ENCODE measurements at places on chromosomes 12 and 14.
A peak's percentile ranks its signal among the peaks of the same experiment; 100 is the strongest.

- DNase-seq, result no peak
Observed at GRCh38 chr12:66011731-66012130, 118.8 kb downstream of the LLPH start.

DNA sequence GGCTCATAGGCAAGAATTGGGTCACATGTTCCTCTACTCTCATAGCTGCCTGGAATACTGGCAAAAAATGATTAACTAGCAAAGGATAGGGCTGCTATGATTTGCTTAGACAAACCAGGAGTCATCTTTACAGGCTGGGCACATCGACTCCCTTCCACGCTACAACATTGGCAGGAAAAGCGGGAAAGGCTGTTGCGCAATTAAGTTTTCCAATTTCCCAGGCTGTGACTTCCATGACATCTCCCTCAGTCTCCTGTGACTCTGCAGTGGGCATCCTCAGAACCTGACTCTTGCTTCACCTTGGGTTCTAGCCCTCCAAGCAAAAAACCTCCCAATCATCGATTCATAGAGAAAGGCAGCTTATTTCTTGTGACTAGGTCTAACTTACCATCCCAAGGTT is 184.5 kb upstream of the E2F7 start:
- DNase-seq, result no peak

DNA sequence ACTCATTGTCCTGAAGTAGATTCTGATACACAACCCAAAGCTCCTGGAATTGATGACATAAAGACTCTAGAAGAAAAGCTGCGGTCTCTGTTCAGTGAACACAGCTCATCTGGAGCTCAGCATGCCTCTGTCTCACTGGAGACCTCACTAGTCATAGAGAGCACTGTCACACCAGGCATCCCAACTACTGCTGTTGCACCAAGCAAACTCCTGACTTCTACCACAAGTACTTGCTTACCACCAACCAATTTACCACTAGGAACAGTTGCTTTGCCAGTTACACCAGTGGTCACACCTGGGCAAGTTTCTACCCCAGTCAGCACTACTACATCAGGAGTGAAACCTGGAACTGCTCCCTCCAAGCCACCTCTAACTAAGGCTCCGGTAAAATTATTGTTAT is 63.8 kb downstream of the RAD52 start:
- DNase-seq, result no peak

DNA sequence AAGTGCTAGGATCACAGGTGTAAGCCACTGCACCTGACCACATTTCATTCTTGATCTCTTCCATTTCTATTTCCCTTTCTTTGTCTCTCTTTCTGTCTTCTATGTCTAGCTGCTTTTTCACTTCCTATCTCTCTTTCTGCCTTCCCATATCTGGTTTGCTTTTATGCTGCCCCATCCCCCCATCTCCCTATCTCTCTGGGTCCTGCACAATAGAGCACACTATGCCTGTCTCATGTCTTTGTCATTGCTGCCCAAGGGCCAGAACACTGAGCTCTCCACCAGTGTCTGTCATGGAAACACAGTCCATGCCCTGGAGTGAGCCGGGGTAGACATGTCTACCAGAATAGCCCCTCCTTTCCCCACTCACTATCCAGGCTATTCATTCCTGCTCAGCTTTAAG is 12.3 kb upstream of the RARG start:
- no peak for DNase-seq

- no peak for DNase-seq
Observed at GRCh38 chr12:122866950-122867607, 28.8 kb downstream of the VPS37B start.

DNA sequence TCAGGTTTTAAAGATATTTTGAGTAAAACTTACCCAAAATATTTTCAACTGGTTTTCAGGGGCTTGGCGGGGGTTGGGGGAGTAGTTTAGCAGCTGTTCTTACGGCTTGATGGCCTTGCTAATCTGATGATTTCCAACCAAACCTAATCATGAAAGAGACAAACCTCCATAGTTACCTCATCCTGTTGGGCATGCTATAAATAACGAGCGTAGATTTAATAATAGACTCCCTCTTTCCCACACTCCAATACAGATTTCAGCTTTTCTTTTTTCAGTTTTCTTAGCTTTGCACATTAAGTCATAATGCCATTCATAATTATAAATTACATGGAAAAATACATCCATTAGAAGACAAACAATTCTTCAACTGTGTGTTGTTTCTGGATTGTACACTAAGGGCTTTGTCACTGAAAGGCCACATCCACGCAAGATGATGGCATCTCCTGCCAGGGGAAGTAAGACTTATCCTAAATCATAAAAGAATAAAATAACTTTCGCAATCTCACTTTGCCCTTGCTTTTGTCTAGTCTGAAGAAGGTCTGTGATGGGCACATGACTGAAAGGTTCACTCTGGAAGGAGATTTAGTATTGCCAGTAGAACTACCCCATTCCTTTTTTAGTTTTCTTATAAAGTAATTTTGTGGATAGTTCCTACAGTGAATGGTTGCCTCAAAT is 23.2 kb downstream of the ITPR2 start:
- no peak for DNase-seq

DNA sequence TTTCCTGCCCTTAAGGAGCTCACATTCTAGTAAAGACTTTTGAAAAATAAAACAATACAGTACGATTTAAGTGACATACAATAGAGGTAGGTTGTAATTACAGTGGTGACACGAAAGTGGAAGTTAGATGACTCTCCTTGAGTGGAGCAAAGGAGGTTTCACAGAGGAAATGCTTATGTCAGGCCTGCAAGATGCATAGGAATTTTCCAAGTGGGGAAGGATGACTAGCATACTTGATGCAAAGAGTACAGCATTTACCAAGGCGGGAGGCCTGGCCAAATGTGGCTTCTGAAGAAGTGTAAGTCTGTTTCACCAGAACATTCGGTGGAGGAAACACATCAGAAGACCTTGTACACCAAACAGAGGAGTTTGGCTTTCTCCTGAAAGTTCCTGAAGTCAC is 55.2 kb downstream of the ERO1A start:
- no peak for DNase-seq

DNA sequence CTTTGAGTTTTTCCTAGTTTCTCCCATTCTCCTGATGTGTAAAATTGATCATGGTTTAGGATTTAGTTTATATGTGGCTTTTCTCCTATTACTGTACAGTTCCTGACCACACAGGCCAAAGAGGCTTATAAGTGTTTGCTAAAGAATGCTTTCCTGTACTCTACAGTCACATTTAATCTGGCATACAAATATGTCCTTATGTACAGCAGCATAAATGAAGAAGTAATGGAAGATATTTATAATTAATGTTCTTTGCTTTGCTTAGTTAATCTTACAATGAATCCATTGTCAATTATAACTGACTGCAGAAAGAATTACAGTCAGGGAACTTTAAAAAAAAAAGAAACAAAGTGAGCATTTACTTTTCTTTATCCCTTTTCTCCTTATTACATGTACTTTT is 293.9 kb downstream of the KCNC2 start:
- DNase-seq, result no peak

DNA sequence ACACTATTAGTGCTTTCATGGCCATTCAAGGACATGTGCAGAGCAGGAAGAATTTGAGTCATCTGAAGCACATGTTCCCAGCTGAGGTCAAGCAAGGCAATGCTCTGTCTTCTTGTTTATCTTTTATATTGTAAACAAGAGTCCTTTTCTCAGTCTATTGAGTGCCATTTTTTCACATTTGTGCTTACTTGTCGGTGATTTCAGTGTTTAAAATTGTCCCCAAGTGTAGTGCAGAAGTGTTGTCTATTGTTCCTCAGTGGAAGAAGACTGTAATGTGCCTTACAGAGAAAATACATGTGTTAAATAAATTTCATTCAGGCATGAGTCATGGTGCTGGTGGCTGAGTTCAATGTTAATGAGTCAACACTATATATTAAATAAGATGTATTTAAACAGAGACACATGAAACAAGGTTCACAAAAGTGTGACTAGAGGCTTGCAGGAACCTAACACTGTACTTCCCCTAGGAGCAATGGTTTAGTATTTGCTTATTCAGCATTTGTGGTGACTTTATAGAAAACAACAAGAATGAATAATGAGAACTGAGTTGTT is 391.1 kb downstream of the LRIG3 start:
- no peak for DNase-seq

DNA sequence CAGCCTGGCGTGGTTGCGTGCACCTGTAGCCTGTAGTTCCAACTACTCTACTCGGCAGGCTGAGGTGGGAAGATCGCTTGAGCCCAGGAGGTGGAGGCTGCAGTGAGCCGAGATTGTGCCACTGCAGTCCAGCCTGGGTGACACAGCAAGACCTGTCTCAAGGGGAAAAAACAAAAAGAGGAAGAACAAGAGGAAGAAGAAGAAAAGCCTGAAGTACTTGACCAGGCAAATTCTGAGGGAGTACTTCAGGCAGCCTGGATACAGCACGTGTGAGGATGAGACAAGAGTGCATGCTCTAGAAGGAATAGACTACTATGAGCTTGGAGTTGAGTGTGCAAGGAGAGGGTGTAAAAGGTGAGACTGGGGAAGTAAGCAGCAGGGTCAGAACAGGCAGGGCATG is 1.8 kb downstream of the GDF3 start:
- no peak for DNase-seq

- no peak for DNase-seq
Observed at GRCh38 chr14:58871573-58871972, 233.8 kb downstream of the DACT1 start.

- no peak for DNase-seq
Observed at GRCh38 chr14:91249841-91250616, 5.5 kb upstream of the GPR68 start.

GRCh38 chr14:70140614-70141013 is 48.1 kb downstream of the SLC8A3 start:
- no peak for DNase-seq

DNA sequence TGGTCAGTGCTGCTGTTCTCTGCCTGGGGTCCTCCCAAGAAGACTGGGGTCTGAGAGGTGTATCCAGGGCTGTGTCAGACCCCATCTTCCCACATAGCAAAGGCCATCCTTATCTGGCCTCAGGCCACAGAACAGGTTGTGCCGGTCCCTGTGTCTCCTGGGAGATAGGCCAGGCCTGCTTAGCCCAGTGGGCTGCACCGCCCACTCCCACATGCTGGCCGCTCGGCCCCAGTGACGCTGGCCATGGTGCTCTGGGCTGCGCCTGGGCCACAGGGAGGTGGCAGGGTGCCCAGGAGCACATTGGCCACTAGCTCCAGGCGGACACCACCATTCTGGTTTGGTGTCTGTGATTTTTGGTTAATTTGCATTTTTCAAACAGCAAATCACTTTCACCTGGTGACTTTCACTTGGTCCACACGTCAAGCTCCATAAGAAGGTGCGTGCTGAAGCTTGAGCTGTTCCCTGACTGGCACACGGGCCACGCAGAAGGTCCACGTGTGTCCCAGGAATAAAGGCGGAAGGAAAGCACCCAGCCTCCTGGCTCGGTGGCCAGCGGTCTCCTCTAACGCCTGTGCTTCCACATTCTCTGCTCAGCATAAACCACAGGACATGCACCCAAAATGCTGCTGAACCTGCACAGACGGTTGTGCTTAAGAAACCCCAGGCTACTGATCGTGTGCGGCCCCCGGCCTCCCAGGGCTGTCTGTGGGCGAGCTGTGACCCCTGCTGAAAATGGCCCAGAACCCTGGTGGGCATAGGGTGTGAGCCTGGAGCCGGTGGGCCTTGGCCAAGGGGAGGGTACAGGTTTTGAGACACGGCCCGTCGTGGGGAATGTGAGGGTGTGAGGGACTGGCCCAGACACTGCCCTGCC is 4.6 kb downstream of the FBRSL1 start:
- DNase-seq, result no peak

DNA sequence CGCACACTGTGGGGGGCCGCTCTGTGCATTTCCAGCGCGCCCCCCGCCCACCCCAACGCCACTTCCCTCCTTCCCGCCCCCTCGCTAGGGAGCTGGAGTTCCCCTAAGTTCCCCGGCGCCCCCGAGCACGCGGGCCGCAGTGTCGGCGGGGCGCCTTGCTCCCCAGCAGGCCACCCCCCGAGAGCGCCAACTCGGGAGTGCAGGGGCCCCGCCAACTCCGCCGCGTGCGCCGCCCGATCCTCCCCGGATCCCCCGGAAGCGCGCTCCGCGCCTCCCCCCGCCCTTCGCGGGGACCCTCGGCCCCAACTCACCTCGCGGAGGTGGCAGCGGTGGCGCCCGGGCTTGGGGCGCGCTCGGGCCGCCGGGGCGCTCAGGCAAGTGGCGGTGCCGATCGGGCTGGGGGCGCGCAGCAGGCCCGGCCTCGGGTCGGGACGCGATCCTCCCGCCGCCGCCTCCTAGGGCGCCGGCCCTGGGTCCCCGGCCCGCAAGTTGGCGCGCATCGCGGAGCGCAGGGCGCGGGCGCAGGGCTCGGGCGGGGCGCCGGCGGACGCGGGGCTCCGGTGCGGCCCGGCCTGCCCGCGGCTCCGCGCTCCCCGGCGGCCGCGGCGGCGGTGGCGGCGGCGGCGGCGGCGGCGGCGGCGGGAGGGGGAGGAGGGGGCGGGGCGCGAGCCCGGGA is at the start of gene NCOR2:
Gene NCOR2 (minus strand): TSS at position 616 of the 676 bp plus-strand sequence. CDS start 72,361 bp downstream, outside the sequence.
- peak; percentile 49 for DNase-seq

- no peak for DNase-seq
Observed at GRCh38 chr12:12909995-12910420, 18.6 kb downstream of the GPRC5A start.

GRCh38 chr14:102893452-102893851 is 29.0 kb upstream of the AMN start:
- no peak for DNase-seq

DNA sequence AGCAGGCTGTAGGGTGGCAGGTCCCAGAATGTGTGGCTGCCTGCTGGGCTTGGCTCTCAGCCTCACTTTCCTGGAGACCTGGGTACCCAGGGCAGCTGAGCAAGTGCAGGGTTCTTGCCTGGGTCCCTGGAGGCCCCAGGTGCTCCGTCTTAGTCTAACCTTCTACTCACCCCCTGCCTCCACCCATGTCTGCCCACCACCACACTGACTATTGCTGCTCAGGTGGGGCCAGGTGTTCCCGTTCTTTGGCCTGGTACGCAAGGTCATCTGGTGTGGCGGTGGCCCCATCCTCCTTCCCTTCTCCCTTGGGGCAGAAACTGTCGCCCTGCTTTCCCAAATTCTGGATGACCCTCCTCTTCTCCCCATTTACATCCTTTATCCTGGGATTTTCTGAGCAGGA is 319.9 kb downstream of the TMEM121 start:
- no peak for DNase-seq

- DNase-seq, result no peak
Observed at GRCh38 chr14:80606347-80606772, 335.2 kb downstream of the CEP128 start.

- no peak for DNase-seq
Observed at GRCh38 chr12:58773986-58774385, 146.3 kb downstream of the LRIG3 start.

GRCh38 chr12:90029317-90029716 is 320.7 kb upstream of the ATP2B1 start:
- no peak for DNase-seq

DNA sequence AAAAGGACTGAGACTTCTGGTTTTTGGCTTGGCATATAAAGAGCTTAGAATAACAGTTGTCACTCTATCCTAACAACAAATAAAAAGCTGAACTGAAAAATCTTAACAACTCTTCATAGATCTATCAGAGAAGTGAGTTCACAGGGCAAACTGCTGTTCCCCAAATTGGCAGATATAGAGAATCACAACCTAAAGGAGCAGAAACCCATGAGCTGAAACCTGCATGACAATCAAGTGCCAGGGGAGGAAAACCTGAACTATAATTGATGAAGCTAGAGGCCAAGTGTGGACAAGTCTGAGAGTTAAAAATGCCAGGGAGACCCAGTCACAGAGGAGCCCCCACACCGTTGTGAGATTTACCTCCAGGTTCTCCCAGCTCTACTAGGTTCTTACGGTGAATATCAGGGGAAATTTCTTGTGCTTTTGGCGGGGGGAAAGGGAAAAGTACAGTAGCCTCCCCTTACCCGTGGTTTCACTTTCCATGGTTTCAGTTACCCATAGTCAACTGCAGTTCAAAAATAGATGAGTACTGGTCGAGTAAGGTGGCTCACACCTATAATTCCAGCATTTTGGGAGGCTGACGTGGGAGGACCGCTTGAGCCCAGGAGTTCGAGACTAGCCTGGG is 53.9 kb downstream of the ATF7 start:
- DNase-seq, result no peak
